Adrenal gland (tissue), 19 donors: ENCODE measurements at places on chromosomes 3 and 15. TPM values are rescaled to one million over a fixed set of nuclear protein-coding genes. Genes with fewer than 3 reads are reported as not detected.

CEMIP gene
- 0.08 TPM for polyA plus RNA-seq

CCDC14 gene
- 39.3 TPM for polyA plus RNA-seq

PLAAT1 gene
- 0.84 TPM for polyA plus RNA-seq

APEH gene
- polyA plus RNA-seq = 45.9 TPM

NKIRAS1 gene
- polyA plus RNA-seq = 8.0 TPM

PIK3CA gene
- polyA plus RNA-seq = 32.2 TPM

TM4SF18 gene
- polyA plus RNA-seq = 4.3 TPM

RPSA gene
- 1,751 TPM for polyA plus RNA-seq
